ENCODE measurements at places on chromosomes 6 and 20.

- DNase-seq = peak; percentile 62
Measured at GRCh38 chr6:4644996-4645395, 131.2 kb upstream of the CDYL start.

DNA sequence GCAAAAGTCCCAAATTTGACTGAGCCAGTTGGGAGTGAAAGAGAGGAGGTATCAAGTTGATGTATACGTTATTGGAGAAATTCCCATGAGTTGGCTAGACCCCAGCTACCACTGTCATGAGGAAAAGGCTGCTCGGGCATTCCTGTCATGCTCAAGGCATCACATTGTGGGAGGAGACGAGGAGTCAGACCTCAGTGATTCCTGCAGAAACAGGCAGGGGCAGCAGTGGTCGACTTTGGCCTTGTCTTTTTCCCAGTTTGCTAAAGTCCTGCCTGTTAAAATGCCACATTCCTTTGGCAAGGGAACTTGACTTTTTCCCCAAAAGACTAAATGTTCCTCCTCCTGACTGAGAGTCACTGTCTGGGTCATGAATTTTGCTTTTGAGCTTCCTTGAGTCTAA lies 295.5 kb upstream of the HS3ST5 start:
- no peak for DNase-seq

DNA sequence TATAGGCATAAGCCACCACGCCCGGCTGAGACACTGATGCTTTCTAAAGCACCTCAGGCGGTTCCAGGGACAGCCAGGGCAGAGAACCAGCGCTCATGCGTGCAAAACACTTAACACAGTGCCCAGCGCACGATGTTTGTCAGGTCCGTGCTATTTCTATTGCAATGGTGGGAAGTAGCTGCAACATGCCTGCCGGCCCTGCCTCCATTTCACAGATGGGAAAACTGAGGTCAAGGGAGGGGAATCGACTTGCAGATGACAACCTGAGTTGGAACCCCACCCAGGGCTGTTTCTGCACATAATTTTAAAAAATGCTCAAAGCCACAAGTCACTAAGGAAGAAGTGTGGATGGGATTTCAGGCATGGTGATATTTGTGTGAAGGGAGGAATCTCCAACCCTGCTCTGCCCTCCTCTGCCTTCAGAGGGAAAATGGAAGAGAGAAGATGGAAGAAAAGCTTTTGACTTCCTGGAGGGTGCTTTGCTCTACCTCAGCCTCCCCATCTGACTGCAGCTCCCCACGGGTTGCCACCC lies 39.9 kb downstream of the KIAA1755 start:
- DNase-seq = peak; percentile 48

GRCh38 chr6:119865466-119866350 lies 516.1 kb upstream of the MAN1A1 start:
- DNase-seq = peak; percentile 64

- no peak for DNase-seq
Measured at GRCh38 chr20:34989670-34990069, 34.0 kb downstream of the MYH7B start.

All from mammary epithelial cell (primary cell).